NCI-H187 (cell line): ENCODE measurements at places on chromosomes 5 and 9.

GRCh38 chr5:98108497-98108896, 665.0 kb upstream of the RGMB start:
- DNase-seq: no peak

DNA sequence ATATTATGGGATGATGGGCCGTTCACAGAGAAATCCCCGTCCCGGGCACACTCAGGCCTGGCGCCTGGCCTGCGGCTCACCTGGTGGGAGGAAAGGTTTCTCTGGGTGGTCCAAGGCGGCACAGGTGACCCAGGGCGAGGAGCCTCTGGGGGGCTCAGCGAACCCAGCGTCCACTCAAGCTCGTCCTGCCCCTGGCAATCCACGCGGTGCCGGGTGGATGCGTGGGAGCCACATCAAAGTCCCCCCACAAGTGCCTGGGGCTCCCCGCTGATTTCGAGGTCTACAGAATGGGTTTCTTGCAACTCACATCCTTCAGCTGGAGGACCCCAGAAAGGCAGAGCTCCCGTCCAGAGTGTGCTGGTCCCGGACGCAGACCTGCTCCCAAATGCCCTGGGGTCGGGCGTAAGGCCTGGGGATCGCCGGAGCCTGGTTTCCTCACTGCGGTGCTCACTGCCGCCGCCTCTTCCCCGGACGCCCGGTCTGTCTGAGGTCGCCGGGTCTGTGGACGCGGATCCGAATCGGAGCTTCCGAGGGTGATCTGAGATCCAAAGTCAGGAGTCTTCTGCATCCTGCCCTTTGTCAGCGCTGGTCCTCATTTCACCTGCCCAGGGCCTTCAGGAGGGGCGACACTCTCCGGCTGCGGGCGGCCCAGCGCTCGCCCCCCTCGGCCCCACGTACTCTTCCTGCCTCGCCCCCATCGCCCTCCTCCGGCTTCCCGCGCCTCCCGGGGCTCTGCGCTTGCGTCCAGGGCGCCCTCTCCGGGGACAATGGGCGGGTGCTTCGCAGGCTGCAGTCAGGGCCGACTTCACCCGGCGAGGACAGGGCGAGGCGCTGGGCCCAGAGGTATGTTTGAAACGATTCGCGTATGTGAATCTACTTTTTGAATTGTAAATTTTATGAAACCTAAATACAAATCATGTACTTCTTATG, 20.0 kb upstream of the RUFY1 start:
- DNase-seq: no peak

DNA sequence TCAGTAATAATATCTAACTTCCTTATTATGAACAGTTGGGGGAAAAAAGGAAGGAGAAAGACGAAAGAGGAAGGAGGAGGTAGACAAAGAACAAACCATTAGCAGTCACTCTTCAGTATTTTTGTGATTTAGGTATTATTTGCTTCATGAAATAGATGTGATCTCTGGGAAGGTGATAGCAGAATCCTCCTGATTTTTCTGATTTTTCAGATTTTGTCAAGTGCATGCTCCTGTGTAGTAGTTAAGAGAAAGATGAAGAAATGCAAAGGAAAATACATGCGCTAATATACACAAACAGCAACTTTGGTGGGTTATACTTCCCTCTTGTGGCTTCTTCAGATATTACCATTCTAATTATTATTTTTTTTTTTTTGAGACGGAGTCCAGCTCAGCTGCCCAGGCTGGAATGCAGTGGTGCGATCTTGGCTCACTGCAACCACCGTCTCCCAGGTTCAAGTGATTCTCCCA, 31.6 kb downstream of the LMNB1 start:
- no peak for DNase-seq

DNA sequence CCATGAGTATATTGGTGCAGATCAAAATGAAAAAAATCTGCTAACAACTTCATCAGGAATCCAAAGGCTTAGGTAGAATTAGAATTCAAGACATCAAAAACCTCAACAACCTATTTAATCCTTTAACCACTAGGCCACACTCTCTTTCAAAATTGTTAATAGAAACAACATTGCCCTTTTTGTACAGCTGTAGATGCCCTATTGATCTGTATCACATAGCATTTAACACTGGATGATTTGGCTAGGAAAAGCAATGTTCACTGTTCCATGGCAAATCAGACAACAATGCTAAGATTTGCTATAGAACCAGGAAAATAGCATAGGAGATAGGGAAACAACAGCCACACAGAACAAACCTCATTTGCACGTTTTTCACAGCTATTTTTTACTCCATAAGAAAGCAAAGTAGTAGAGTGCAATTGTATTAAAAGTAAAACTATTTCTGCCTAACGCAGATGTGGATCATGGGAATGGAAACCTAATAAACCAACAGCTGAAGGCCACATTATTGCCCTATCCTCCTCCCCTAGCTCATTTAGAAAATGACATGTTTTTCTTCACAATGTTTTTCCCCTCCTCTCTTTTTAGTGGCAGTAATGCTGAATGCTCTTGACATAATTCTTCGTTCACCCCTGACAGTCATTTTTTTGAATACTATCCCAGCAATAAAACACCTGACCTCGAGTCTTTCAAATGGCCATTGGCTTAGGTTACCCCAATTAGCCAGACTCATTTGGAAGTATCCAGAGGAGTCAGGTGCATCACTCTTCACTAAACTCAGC, 373.0 kb upstream of the CCNH start:
- no peak for DNase-seq

GRCh38 chr5:56191656-56192055, 41.5 kb downstream of the ANKRD55 start:
- no peak for DNase-seq
